ENCODE measurements at places on chromosomes 13 and 19. TPM values are rescaled to one million over a fixed set of nuclear protein-coding genes. Genes with fewer than 3 reads are reported as not detected.

Gene NTN5
- 0.21 TPM for total RNA-seq

Gene CBY2
- not detected for total RNA-seq

Gene FXYD7
- total RNA-seq: not detected

Gene ZNF566
- total RNA-seq: 10.8 TPM

Gene ZNF69
- 4.4 TPM for total RNA-seq

Gene TNNI3
- total RNA-seq: 2,132 TPM

Gene IRGC
- total RNA-seq: not detected

Gene SOX1
- not detected for total RNA-seq

Gene MBD3L2
- not detected for total RNA-seq

Gene PROSER1
- 15.4 TPM for total RNA-seq

Gene JSRP1
- total RNA-seq: not detected

Gene CEACAM18
- total RNA-seq: not detected

Gene RUBCNL
- 1.6 TPM for total RNA-seq

Gene CCDC70
- total RNA-seq: not detected

Gene NCLN
- 48.9 TPM for total RNA-seq

Gene CYP4F3
- 0.24 TPM for total RNA-seq

Gene SULT2B1
- 0.71 TPM for total RNA-seq

Gene CGB1
- not detected for total RNA-seq

Gene PSG7
- not detected for total RNA-seq

Gene FOSB
- 1.5 TPM for total RNA-seq

Gene ZNF723
- not detected for total RNA-seq

Gene WDR87
- not detected for total RNA-seq

Gene APOC4
- not detected for total RNA-seq

Gene RAB3A
- total RNA-seq: 23.8 TPM

Gene KCNJ14
- total RNA-seq: 0.60 TPM

Gene LILRB5
- 15.1 TPM for total RNA-seq

Gene MISP3
- 4.6 TPM for total RNA-seq

Gene B3GNT8
- 1.4 TPM for total RNA-seq

Gene FBXO27
- 19.2 TPM for total RNA-seq

Gene FFAR1
- not detected for total RNA-seq

Gene CGB7
- total RNA-seq: 0.29 TPM

Gene PRRG2
- total RNA-seq: 1.1 TPM

Gene SHC2
- 10.7 TPM for total RNA-seq

Gene HS6ST3
- 0.35 TPM for total RNA-seq

Gene ELF1
- total RNA-seq: 50.7 TPM

Gene LCP1
- 31.4 TPM for total RNA-seq

Gene MAP1S
- total RNA-seq: 40.8 TPM

Gene TMC4
- 1.1 TPM for total RNA-seq

Gene PLK5
- not detected for total RNA-seq

Gene GRK1
- 0.13 TPM for total RNA-seq

Gene CNFN
- total RNA-seq: 0.97 TPM

Gene KASH5
- not detected for total RNA-seq

Gene GNG7
- total RNA-seq: 19.8 TPM

Gene PNMA8A
- 13.9 TPM for total RNA-seq

Gene NLRP12
- 0.56 TPM for total RNA-seq

Gene CBLC
- not detected for total RNA-seq

Gene DIAPH3
- total RNA-seq: 0.50 TPM

Gene PTH2
- not detected for total RNA-seq

Gene PSPN
- total RNA-seq: 1.1 TPM

Gene SELENOV
- not detected for total RNA-seq

Gene ZNF563
- total RNA-seq: 6.3 TPM

Gene BRME1
- total RNA-seq: 0.62 TPM

Gene LACC1
- 5.5 TPM for total RNA-seq

Gene SMIM17
- 0.39 TPM for total RNA-seq

Gene KLK8
- total RNA-seq: 0.53 TPM

Gene ZNF112
- total RNA-seq: 4.5 TPM

Gene ZNF253
- 6.3 TPM for total RNA-seq

Gene S1PR5
- 0.29 TPM for total RNA-seq

Gene ARRDC2
- 21.6 TPM for total RNA-seq

Gene PTPRS
- 130 TPM for total RNA-seq

Data from left cardiac atrium (tissue), 4 donors.